ENCODE measurements at places on chromosomes 12 and 14.

GRCh38 chr12:24746006-24746671 lies 202.8 kb downstream of the BCAT1 start:
- no peak for DNase-seq

DNA sequence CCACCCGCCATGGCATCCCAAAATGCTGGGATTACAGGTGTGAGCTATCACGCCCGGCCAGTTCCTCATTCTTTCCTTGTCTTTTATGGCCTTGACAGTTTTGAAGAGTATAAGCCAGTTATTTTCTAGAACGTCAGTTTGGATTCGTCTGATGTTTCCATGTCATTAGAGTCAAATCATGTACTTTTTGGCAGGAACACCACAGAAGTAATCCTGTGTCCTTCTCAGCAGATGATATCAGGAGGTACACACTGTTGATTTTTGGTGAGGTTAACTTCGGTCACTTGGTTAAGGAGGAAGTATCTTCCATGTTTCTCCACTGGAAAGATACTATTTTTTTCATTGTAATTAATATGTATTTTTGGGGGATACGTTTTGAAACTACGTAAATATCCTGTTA lies 25.1 kb upstream of the VPS33A start:
- DNase-seq: no peak

DNA sequence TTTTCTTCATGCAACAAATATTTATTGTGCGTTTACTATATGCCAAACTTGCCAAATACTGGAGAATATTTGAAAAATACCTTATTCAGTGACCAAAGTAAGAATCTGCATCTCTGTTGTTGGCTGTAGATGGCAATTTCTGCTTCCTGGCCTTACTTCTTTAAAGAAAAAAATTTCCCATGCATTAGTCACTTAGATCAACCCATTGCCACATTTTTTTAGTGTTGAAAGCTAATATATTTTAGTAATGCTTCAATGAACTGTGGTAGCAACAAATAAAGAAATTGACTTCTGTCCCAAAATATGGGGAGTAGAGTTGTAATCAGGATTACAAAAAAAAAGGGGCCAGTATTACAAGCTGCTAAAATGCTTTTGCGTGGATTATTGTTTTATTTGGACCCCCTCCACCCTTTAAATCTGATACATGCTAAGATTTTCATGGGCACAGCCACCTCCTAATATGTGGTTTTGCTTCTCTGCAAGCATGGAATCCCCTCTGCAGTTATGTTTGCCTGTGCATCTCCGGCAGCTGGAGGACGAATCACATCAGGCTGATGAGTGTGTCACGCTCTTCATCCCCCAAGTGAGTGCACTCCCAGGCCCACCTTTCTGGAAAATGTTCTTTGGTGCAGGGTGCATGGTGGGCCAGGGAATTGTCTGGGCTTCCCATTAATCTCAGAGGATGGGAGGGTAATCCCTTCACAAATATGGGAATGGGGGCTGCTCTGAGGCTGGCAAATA lies 38.1 kb upstream of the PTCSC3 start:
- DNase-seq: no peak

DNA sequence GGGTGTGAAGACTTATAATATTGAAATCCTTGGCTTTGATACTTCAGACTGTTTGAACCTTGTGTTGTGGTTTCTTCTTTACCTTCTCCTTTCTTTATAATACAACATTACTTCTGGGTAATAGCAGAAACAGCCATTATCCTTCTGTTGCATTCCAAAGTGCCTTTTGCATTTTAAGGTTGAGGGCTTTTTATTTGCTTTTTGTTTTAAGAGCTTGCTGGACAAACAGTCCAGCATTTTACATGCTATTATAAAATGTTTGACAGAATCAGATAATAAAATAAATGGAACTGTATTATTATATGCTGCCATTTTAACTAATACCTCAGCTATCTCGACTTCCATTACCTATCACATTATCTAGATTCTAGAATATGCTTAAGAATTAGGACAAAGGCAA lies 14.0 kb downstream of the RNF34 start:
- DNase-seq: no peak

- DNase-seq: no peak
Measured at GRCh38 chr12:71664411-71665089, 449 bp downstream of the THAP2 start.
